ENCODE measurements at places on chromosomes 5 and 9.

- DNase-seq, result no peak
These were observed 5.7 kb downstream of the SPARC start for GRCh38 chr5:151680944-151681427.

GRCh38 chr5:10634562-10634961 lies 70.7 kb downstream of the ANKRD33B start:
- DNase-seq, result no peak

DNA sequence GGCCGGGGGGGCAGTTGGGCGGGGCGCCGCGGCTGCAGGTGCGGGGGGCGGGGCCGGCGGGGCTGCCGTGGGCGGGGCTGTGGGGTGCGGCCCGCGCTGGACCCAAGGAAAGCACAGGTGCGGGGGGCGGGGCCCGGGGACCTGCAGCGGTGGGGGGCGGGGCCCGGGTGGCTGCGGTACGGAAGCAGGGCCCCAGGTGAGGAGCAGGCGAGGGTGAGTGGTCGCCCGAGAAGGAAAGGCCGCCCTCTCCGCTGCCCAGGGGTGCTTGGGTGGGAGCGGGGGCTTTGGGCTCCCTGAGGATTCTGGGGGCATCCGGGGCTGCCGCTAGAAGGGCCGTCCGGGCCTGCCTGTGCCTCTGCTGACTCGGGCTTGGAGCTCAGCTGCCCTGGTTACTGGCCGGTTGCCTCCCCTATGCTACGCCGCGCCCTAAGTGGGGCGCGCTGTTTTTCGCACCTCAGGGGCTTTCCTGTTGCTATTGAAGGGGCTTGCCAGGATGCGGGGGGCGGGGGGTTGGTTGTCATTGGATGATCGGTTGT lies 767 bp downstream of the RALGPS1 start:
- DNase-seq, result no peak

DNA sequence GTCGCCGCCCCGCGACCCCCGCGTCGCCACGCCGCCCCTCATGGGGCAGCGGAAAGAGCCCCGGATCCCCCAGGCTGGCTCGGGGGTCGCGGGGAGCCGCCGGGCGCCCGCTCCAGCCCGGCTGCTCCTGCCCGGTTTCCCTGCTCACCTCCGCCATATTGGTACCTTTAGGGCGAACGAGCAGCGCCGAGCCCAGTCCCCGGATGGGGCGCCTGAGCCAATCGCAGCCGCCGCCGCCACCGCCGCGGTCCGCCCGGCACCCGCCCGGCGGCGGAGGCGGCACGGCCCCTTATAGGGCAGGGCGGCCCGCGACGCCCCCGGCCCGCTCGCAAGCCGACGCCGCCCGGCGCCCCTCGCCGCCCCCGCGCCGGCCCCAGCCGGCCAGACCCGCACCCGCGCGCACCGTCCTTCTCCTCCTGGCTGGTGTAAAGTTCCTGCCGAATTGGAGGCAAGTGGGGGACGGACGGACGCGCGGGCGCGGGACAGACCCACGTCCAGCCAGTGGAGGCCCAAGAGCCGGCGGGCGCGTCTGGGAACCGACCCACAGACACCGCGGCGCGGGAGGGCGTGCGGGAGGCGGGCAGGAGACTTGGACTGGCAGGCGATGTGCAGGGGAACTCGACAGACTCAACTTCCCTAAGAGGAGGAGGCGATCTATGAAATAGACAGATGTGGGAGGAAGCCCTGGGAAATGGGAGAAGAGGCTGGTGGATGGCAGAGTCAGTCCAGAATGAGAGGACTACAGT lies at the start of gene MIER3:
TSS of gene MIER3 (minus strand) at position 178 of the 746 bp plus-strand sequence. CDS start at position 157, 21 bp downstream.
- DNase-seq, result peak; percentile 80

- no peak for DNase-seq
These were observed 502.0 kb downstream of the NR2F1-AS1 start for GRCh38 chr5:93079046-93079445.

DNA sequence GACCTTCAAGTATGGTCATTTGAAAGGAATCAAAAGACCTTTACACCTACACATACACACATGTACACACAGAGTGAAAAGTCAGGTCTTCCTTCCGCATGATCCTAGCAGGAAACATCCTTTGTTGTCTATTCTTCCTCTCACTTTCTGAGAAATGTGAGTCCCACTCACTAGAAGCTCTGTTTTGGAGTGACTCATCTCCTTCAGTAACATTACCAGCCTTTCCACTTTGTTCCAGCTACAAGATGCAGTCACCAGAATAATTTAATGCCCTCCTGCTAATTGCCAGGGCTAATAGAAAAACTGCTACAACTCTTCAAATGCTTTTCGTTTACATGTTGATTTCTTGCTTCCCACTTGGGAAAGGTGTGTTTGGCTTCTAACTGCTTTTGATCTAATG lies 417.3 kb downstream of the RASEF start:
- no peak for DNase-seq

DNA sequence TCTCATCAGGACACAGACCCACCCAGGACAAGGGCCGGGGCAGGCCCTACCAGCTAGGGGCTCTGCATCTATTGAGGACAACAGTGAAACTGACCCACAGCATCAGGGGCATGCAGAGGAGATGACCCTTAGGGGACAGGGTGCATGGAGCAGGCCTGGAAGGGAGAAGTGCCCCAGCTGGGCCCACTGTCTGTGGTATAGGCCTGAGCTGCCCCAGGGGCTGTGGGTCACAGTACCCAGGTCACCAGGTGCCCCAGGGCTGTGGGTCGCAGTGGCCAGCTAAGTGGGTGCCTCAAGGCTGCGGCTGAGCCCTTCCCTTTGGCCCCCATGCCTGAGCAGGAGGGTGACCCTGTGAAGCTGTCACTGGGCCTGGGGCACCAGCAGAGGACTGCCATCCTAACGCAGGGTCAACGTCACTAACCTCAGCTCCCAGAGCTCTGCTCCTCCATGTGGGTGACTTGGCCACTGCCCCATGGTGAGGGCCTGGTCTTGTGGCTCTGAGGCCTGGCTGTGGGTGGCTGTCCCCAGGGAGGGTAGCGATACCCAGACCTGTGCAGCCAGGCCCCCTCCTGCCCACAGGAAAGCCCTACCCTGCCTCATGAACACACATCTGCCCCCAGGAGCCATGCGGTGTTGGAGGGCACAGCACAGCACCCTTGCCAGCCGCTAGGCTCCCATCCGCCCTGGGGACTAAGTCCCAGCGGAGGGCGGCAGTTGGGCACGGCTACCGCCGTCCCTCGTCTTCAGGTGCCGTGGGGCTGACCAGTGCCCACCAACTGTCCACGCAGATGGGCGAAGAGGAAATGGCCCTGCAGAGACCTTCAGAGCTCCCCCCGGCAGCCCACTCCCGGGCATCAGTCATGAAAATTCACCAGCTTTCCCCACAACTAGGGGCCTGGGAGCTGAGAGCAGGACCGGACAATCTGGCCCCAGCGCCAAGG lies 4.9 kb downstream of the EDF1 start:
- no peak for DNase-seq

GRCh38 chr9:129278391-129279237 lies 100.6 kb upstream of the IER5L start:
- DNase-seq, result no peak

- DNase-seq, result no peak
These were observed 668.7 kb upstream of the ZNF608 start for GRCh38 chr5:125415126-125415525.

DNA sequence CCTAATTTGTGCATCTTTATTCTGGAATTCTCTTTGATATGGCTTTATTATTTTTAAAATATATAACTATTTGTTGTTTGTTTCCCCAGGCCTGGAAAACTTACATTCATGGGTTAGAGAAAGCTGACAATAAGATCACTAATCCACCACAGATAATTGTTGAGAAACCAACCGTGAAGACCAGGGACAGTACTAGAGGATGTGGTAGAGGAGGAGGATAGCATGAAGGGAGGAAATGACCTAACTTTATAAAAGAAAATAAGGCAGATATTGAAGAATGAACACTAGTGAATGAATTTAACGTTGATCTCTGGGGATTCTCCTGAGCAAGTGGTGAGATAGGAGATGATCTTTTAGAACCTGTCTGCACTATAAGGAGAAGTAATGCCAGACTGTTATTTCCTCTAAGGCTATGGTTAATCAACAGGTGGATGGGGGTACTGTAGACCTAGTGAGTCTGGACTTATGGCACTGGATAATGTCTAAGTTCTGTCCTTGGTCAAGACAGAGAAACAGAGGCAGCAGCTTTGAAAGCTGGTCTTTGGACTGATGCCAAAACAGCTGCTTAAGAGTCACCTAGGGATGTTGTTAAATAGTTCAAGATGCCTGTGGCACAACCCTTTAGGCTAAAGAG lies 52.4 kb downstream of the NREP start:
- DNase-seq, result no peak

GRCh38 chr9:37329576-37329975 lies 92.9 kb upstream of the GRHPR start:
- DNase-seq, result peak; percentile 55

DNA sequence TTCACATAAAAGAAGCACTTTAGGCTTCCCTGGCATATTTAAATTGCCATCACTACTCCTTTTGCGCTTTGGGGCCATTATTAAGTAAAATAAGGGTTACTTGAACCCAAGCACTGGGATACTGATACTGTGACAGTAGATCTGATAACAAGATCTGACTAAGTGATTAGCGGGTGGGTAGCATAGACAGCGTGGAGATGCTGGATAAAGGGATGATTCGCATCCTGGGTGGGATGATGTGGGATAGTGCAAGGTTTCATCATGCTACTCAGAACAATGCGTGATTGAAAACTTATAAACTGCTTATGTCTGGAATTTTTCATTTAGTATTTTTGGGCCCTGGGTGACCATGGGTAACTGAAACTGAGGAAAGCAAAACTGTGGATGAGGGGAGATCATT lies 75.1 kb downstream of the PTTG1 start:
- DNase-seq, result no peak

GRCh38 chr5:174789596-174789995 lies 65.2 kb downstream of the MSX2 start:
- no peak for DNase-seq

DNA sequence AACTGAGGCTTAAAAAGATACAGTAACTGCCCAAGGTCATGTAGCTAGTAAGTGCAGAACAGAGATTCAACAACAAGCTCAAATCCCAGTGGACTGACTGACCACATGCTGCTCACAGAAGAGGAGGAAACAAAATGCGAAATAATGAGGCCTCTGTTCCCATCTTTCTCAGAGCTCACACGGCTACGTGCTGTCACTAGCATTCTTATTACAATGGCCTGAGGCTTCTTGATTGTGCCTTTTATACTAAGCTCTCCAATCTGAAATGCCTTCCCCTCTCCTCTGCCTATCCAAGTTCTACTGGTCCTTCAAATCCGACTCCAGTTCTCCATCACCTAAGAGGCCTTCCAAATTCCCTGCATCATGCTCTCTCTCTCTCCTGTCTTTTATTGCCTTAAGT lies 26.0 kb downstream of the SGTB start:
- no peak for DNase-seq

GRCh38 chr9:107650321-107650720 lies 160.8 kb upstream of the KLF4 start:
- no peak for DNase-seq

- no peak for DNase-seq
These were observed 58.6 kb upstream of the PPARGC1B start for GRCh38 chr5:149671544-149671943.

- DNase-seq, result no peak
These were observed 262.5 kb downstream of the TUSC1 start for GRCh38 chr9:25415718-25416117.

DNA sequence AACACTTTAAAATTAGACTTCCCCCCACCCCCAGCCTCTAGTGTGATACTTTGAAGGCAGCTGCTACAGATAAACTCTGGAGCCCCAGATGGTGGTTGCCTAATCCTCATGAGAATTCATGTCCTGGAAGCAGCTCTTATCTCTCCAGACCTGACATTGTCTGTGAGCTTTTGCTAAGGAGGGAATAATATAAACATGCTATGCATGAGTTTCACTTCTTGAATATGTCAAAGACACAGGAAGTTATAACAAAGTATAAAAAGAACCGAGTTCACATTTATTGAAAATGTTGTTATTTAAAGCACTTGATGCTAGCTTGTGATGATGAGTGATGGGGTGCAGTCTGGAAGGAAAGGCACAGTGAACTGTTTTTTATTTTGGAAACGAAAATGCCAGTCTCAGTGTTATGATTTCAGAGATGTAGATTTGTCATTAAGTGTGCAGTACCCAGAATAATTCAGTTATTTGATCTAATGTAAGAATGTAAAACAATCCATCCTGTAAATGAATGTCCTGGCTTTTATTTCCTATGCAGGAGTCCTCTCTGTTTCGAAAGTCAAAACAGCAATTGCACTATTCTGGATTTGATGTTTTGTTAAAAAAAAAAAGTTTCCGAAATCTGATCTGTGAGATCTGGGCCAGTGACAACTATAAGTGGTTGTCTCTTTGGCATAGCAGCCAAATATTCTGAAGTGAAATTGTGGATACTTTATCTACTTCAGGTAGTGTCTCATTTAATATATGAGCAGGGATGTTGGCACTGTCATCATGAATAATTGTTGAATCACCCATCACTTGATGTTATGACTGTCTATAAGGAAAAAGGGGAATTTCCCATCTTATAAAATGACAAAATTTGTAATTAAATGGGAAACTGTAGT lies 77.0 kb downstream of the ZCCHC7 start:
- DNase-seq, result no peak

- DNase-seq, result no peak
These were observed 1.7 kb upstream of the ABL1 start for GRCh38 chr9:130833031-130833990.

DNA sequence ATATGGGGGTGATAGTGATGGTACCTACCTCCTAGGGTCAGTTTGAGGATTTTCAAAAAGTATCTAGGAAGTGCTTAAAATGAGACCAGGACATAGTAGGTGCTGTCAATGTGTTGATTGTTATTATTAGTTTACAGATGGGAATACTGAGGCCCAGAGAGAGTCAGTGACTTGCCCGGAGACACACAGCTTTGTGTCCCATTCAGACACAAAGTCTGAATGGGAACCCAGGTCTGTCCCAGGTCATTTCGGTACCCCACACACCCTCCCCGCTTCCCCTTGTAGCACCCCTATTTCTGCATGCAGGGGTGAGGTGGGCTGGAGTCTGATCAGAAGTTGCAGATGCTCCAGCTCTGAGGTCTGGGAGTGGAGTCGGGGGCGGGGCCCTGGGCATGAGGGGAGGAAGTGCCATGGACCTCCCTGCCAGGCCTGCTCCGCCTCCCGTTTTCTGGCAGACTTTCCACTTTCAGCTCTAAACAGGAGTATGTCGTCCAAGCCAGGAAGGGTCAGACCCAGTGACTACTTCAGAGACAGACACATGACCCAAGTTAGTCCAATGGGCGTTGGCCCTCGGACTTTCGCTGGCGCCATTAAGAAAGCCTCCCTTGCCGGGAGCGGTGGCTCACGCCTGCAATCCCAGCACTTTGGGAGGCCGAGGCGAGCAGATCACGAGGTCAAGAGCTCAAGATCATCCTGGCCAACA lies 3.2 kb upstream of the DBN1 start:
- DNase-seq, result no peak

- DNase-seq, result no peak
These were observed 188.4 kb downstream of the C9orf50 start for GRCh38 chr9:129432297-129433154.

Measured in natural killer cell (primary cell).